ENCODE measurements at places on chromosomes 6 and 20. TPM values are rescaled to one million over a fixed set of nuclear protein-coding genes. Genes with fewer than 3 reads are reported as not detected.
A peak's percentile ranks its signal among the peaks of the same experiment; 100 is the strongest.

Gene SLC17A2
- not detected for polyA plus RNA-seq

Gene TM9SF4
- 13.1 TPM for polyA plus RNA-seq

Gene DEFB124
- not detected for polyA plus RNA-seq

Gene UBE3D
- 4.0 TPM for polyA plus RNA-seq

Gene LKAAEAR1
- polyA plus RNA-seq = not detected

Gene OR2B6
- not detected for polyA plus RNA-seq

Gene PHACTR1
- 0.46 TPM for polyA plus RNA-seq

Gene TMEM74B
- polyA plus RNA-seq = 1.9 TPM

Gene OR2J2
- polyA plus RNA-seq = not detected

Gene DSP
- polyA plus RNA-seq = 15.6 TPM

Gene GPR63
- 0.87 TPM for polyA plus RNA-seq

Gene MYO6
- polyA plus RNA-seq = 20.1 TPM

Gene SYTL3
- polyA plus RNA-seq = 5.2 TPM

Gene GSTA2
- polyA plus RNA-seq = 9.8 TPM

Gene ADIG
- not detected for polyA plus RNA-seq

Gene PDYN
- polyA plus RNA-seq = not detected

GRCh38 chr6:34300332-34300751, 51.5 kb upstream of the SMIM29 start:
- DNase-seq = peak; percentile 18

DNA sequence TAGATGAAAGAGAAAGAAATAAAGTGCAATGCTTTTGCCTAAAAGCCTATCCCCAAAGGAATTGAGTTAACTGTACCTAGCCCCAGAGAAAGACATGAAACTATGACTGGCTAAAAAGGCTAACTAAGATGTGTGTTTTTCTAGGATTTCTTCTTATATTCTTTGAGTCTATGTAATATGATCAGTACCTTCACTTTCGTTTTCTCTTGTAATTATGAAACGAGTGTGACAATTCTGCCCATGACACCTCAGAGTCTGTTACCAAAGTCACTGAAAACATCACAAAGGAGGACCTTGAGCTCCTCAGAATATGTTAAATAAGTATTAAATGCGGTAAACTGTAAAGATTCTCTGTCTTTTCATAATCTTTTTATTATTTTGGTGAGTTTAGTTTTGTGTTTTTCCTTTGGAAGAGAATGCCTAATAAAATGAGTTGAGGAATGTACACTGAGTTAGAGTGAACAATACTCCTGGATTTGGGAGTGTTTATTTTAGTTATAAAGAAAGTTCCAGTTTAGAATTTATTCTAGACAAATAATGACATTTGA, 141.3 kb downstream of the FUT9 start:
- no peak for DNase-seq

DNA sequence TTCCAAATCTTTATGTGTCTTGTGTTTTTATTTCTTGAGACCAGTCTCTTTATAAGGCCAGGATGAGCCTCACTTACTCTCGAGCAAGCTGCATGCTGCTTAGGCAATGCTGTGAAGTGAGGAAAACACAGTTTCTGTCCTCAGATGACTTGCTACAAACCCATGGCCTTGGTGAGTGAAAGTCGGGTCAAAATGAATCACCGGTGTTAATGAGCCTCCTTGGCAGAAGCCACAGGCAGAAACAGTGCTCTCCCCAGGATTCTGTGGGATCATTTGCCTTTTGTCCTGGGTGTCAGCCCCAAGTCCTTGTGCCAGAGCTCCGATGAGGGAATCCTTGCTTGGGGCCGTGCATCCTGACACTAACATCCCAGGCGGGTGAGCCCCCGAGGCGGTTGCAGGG, 482.5 kb downstream of the QKI start:
- DNase-seq = no peak

GRCh38 chr20:34794006-34794585, 31.4 kb downstream of the NCOA6 start:
- no peak for DNase-seq

DNA sequence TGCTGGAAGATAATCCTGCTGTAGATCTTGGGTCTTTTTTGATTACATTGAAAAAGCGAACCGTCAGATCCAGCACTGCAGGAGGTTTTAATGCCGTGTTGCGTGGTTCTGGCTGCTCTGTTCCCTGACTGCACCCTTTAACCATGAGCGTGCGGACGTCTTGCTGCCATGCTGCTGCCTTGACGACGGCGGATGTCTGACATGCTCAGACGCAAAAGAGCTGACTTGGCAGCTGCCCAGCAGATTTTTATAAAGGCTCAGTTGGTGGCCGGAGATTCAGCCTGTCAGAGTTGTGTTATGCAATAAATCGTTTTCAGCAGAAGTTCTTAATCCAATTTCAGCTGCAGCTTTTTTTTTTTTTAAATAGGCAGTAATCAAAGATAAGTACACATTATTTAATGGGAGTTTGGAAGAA, 119.4 kb downstream of the JARID2 start:
- peak; percentile 90 for DNase-seq

- DNase-seq = no peak
Measured at GRCh38 chr20:53658973-53659372, 65.3 kb upstream of the ZNF217 start.

DNA sequence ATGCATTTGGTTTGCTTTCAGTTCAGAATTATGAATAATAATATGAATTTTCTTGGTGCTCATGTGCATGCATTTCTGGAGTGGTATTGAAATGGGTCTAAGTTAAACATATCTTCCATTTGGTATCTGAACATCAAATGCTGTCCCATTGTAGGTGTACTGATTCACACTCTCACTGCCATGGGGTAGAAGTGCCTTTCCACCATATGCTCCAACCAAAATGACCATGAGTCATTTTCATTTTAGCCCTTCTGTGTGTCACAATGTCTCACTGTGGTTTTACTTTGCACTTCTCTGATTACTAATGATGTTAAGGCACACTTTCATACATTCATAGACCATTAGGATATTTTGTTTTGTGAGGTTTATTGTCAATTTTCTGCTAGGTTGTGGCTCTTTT, 211.9 kb downstream of the HAO1 start:
- no peak for DNase-seq

DNA sequence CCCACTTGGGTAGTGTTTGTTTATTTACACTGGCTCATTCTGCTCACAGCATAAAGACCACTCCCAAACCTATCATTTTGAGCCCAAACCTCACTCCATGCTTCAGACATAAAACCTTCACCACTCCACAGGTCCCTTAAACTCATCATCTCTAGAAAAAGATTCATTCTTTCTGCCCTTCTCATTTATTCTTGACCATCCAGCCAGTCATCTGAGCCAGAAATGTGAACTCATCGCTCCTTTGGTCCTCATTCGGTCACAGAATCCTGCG, 12.4 kb downstream of the TPMT start:
- no peak for DNase-seq

DNA sequence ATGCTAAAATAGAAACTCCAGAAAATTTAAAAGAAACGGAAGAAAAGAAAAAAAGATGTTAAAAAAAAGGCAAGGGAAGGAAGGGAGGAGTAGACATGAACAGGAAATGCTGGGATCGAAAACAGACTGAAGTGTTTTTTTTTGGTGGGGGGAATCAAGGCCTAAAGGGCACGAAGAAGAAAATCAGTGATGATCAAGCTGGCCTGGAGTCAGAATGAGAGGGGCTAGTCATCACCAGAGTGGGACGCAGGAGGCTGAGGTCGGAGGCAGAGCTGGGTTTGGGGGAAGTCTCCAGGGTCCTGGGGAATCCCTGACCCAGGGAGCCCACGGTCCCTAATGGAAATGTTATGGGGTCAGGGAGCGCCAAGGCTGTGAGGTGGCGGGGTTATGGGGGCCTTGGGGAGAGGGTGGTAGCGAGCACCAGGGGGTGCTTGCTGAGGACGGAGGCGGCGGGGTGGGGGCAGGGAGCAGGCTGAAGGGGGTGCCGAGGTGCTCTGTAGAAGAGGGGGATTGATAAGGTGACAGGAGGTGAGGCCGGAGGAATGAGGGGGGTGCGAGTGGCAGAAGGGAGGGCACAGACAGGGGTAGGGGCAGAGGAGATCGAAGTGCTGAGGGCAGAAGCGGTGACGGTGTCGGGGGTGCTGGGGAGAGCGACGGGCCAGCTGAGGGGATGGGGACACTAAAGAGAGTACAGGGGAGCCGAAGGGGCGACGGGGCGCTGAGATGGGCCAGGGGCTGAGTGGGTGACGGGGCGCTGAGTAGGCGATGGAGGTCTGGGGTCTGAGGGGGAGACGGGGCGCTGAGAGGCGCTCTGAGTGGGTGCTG, 684 bp downstream of the ZNFX1 start:
- DNase-seq = no peak

- no peak for DNase-seq
Measured at GRCh38 chr6:140824595-140824994, 1308.1 kb upstream of the GJE1 start.

GRCh38 chr6:134902074-134902861, 47.6 kb downstream of the ALDH8A1 start:
- DNase-seq = no peak

- DNase-seq = no peak
Measured at GRCh38 chr6:3885262-3886036, 36.3 kb downstream of the FAM50B start.

DNA sequence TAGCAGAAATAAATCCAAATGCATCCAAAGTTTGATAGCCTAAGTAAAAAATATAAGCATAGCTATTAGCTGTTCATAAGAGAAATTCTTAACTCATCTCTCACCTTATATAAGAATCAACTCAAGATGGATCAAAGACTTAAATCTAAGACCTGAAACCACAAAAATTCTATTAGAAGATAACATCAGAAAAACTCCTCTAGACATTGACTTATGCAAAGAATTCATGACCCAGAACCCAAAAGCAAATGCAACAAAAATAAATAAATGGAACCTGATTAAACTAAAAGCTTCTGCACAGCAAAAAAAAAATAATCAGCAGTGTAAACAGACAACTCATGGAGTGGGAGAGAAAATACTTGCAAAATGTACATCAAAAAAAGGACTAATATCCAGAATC, 184.3 kb downstream of the TFAP2A start:
- no peak for DNase-seq

DNA sequence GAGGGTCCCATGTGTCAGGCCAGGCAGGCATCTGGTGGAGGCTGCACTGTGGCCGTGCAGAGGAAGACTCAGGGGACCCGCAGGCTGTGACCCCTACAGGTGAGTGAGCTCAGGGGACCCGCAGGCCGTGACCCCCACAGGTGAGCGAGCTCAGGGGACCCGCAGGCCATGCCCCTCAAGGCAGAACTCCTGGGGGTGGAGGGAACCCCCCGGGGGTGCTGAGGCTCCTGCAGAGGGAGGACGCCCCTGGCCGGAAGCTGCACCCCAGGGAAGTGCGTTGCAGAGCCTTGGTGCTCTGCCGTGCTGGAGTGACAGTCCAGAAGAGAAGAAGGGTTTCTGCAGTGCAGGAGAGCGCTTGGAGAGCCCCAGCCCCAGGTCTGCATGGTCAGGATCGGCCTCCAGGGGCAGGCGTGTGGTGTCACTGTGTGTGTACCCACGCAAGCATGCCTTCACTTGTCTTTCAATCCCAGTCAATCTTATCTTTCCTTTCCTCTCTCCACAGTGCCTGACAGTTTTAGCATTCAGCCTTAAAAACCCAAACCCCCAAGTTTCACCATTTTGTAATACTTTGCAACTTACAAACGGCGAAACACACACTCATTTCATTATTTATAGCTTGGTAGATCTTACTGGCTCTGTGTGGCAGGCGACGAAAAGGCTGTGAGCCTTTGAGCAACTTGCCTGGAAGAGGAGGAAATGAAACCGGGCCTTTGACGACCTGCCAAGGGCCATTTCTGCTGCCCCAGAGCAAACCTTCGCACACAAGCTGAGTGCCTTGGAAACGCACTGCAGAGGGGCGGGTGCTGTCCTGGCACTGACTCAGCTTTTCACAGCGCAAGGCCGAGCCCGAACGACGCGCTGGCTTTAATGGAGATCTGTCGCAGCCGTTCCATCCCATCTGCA, 101.4 kb upstream of the AGPAT4 start:
- peak; percentile 92 for DNase-seq

GRCh38 chr20:38726804-38727606, 2.7 kb downstream of the SLC32A1 start:
- DNase-seq = no peak

GRCh38 chr6:305371-306206, 13.3 kb downstream of the DUSP22 start:
- no peak for DNase-seq

GRCh38 chr20:8474027-8474668, 342.1 kb downstream of the PLCB1 start:
- DNase-seq = no peak

DNA sequence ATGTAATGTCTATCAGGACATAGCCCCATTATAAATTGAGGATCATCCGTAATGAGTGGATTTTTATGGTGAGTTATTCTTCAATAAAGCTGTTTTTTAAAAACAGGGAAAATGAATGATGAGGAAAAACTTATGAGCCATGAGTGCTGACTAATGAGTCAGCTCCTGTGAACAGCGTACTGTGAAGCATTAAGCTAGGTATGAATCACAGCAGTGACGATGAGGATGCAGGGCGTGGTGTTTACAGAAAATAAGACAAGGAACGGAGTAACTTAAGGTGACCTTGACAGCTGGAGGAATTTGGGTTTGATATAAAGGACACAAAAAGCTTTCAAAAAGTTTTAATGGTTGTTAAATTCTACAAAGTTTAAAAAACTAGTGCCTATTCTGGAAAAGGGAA, 96.3 kb downstream of the FOXF2 start:
- DNase-seq = no peak

- no peak for DNase-seq
Measured at GRCh38 chr6:29516108-29516507, 28.4 kb upstream of the MAS1L start.

GRCh38 chr6:148492654-148493290, 150.1 kb downstream of the SASH1 start:
- no peak for DNase-seq

- DNase-seq = no peak
Measured at GRCh38 chr20:4711511-4711910, 10.2 kb upstream of the PRND start.

DNA sequence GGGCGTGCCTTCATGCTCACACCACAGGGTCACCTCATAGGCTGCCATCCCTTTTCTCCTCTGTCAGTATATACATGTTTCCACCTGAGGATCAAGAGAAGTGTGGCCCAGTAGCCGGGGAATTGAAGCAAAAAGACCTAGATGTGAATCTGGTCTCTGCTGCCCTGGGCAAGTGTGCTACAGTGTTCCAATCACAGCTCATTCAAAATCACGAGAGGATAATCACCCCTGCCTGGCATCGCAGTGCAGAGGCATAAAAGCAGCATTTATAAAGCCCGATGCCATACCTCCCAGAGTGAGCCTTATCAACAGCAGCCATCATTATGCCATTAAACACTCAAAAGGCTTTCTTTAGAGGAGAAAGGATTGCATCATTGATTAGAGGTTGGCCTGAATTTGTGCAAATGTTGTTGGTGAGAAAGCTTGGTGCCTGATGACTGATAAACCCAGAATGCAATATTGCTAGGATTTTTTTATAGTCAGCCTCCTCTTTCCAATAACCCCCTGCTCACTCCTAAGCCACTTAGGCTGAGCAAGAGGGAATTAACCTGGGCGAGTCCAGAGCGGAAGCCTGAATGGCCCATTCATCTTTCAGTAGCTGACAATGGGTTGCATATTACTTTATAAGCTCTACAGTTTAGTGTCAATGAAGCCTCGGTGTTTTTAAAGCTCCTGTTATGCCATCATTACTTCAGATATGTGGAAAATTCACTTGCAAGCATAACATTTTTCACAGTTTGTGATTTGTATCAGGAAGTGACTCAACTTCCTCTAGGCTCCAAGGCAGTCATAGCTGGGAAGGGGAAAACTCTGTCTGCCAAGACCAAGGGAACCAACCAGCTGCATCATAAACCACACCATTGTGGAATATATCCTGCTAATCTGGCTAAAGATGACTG, 92.5 kb upstream of the NXT1 start:
- peak; percentile 46 for DNase-seq
